ENCODE measurements at places on chromosomes 13 and 19. TPM values are rescaled to one million over a fixed set of nuclear protein-coding genes. Genes with fewer than 3 reads are reported as not detected.

GRCh38 chr13:85970727-85971126 lies 171.5 kb upstream of the SLITRK6 start:
- no peak for DNase-seq

The SIGLEC5 gene
- total RNA-seq, result 1.2 TPM

GRCh38 chr19:52742516-52742915 lies 7.7 kb upstream of the ZNF611 start:
- no peak for DNase-seq

The KIRREL2 gene
- not detected for total RNA-seq

GRCh38 chr19:892243-892893 lies 619 bp downstream of the MED16 start:
- DNase-seq, result no peak

DNA sequence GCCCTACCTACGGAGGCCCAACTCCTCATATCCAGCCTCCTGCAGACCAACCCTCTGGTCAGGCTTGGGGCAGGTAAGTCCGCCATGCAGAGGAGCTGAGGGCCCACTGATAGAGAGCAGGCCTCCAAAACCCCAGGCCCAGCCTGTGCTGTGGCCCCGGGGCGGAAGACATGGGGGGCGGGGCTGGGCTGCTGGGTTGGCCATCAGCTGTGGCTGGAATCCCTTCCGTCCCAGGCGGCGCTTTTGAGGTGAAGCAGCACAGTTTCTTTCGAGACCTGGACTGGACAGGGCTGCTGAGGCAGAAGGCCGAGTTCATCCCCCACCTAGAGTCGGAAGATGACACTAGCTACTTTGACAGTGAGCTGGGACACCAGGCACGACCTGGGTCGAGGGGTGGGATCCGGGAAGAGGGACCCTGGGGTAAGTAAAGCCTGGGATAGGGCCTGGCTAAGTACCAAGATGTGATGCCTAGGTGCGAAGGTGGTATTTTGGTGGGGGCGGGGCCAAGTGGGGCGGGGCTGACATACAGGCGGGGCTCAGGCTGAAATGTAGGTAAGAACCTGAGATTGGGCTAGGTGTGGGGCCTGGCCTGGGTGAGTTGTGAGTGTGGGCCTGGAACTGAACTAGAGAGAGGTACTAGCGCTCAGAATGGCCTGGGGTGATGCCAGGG lies 15.4 kb downstream of the DNASE2 start:
- no peak for DNase-seq

GRCh38 chr19:5179256-5179655 lies 161.4 kb downstream of the PTPRS start:
- DNase-seq, result no peak

- no peak for DNase-seq
Measured at GRCh38 chr13:65330691-65331090, 1899.4 kb downstream of the PCDH9 start.

DNA sequence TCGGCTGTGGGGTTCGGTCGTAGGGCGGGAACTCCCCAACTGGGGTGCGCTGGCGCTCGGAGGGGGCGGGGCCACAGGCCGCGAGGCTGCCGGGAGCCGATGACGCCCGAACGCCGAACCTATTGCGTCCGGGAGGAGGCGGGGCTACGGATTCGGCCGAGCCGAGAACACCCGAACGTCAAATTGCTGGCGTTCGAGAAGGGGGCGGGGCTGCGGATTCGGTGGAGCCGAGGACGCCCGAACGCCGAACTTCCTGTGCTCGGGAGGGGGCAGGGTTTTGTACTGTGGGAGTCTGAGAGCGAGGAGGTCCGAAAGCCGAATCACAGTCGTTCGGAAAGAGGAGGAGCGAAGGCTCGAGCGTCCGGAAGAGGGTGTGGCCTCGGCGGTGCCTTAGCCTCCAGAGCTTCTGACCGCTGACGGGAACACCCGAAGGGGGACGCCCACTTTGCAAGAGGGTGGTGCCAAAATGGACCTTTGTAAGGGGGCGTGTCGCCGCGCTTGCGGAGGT lies 551 bp upstream of the TSEN34 start:
- DNase-seq, result peak; percentile 99

The UTP14C gene
- total RNA-seq, result 11.6 TPM

Measured in heart right ventricle (tissue), 16 donors.